ENCODE measurements at places on chromosomes 11 and 22.

DNA sequence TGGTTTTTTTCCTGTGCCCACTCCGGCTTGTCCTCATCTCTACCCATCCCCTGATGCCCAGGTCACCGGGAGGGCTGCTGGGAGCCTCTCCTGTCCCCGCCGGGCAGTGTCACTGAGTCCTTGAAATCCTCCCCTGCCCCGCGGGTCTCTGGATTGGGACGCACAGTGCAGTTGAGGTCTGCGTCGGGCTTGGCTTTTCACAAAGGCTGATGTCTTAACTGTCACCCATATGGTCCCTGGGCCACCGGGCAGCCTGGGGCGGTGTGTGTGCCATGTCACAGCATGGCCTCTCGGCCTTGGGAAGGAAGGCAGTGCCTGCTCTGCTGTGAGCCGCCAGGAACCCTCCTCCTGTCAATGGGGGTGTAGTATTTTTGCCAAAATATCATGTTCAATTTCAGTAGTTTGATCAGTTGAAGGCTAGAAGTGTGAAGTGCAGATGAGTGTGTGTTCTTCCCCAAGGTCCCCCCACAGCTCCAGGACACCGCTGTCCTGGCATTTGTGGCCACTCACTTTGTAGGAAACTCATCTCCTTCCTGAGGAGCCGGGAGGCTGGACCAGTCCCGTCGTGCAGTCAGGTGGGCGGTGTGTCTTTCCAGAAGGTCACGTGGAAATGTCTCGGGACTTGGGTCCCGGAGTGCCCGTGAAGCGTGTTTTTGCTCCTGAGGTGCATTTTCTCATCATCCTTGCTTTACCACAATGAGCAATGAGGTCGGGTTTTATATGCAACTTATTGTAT, 37.6 kb downstream of the CTTN start:
- DNase-seq, result no peak

DNA sequence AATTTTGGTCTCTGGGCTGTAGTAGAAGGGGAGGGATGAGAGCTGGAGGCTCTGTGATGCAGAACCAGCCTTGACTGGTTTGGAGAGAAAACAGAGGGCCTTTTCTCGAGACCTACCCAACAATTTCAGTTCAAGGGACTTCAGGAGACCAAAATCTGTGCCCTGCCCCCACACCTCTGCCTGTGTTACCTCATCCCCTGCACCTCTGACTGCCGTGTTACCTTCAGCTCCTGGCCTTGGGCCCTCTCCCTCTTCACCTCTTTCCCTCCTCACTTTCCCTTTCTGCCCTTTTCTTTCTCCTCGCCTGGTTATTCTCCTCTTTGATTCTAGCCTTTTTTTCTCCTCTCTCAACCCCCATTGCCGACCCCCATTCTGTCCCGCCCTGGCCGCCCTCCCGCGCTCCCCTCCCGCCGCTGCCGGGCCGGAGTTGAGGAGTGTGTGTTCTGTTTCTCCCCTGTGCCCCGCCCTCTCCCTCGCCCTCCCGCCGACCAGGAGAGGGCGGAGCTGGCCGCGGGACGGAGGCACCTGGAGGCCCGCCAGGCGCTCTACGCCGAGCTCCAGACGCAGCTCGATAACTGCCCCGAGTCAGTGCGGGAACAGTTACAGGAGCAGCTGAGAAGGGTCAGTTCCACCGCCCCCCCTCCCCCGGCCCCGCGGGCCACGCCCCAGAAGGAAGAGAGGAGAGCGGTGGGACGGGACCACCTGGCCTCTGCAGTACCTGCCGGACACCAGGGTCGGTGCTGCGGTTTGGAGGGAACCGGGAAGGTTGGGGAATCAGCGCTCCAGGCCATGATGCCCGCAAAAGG, 27.2 kb downstream of the PHLDB1 start:
- DNase-seq, result no peak

- no peak for DNase-seq
Measured at GRCh38 chr22:23107487-23108248, 34.1 kb downstream of the RSPH14 start.

GRCh38 chr11:47152953-47153950, 23.4 kb downstream of the ARFGAP2 start:
- peak; percentile 54 for DNase-seq

- DNase-seq, result peak; percentile 3
Measured at GRCh38 chr11:104163100-104164027, 583 bp downstream of the PDGFD start.

DNA sequence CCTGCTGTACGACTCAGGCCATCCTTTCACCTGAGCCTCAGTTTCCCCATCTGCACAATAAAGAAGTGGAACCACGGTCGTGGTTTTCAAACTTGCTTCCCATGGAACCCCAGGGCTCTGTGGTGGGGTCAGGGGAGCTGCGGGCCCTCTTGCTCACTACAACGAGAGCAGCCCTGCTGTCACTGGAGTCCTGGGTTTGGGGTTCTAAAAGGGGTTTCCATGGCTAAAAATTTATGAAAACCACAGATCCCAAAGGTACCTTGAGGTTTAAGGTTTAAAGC, 45.4 kb upstream of the CARS1 start:
- no peak for DNase-seq

DNA sequence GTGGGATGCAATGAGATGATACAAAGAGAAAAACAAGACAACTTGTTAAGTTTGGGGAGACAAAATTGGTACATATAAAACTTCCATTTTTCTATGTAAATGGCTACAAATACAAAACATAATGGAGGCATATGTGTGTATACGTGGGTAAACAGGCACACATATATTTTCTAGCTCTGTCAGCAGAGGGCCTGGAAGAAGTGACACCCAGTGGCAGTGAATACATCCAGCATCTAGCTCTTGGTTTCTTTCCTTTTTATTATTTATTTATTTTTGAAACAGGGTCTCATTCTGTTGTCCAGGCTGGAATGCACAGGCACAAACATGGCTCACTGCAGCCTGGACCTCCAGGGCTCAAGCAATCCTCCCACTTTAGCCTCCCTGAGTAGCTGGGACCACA, 5.0 kb upstream of the RASL10A start:
- DNase-seq, result no peak

DNA sequence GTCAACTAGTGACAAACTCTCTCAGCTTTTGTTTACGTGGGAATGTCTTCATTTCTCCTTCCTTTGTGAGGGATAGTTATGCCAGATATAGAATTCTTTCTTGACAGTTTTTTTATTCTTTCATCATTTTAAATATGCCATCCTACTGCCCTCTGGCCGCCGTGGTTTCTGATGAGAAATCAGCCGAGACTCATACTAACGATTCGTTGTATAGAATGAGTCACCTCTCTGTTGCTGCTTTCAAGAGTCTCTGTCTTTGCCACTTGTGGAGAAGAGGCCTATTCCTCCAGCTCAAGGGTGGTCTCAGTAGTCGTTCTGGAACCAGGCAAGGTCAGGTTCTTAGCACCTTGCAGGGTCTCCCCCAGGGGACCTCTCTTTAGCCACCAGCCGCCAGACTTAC, 8.0 kb downstream of the MYO7A start:
- no peak for DNase-seq

DNA sequence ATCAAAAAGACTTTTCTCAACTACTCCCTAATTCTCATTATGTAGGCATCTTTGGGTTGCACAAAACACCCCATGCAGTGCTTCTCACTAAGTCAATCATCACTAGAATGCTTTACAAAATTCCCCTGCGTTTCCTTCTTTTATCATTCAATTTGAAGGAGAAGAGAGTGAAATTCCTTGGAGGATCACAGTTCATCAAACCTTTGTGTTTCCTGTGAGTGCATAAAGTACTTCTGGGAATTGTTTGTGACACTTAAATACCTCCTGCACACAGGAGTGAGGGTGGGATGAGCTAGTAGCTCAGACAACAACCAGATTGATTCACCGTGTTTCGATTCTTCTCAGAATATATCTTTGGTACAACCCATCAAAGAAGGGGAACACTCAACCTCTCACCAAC, 3.7 kb upstream of the OR5AR1 start:
- no peak for DNase-seq

DNA sequence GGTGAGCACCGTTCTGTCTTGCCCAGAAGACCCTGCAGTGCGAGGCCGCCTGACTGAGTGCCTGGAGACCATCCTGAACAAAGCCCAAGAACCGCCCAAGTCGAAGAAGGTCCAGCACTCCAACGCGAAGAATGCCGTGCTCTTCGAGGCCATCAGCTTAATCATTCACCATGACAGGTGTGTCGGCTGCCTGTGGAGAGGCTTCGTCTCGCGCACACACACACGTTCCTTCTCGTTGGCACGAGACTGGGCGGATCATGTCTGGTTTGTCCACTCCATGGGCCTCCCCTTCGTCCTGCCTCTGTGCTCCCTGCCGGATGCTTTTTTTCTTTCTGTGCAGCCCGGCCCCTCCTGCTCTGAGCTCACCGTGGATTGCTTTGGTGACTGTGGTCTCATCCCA, 51.1 kb downstream of the MUC6 start:
- DNase-seq, result no peak

DNA sequence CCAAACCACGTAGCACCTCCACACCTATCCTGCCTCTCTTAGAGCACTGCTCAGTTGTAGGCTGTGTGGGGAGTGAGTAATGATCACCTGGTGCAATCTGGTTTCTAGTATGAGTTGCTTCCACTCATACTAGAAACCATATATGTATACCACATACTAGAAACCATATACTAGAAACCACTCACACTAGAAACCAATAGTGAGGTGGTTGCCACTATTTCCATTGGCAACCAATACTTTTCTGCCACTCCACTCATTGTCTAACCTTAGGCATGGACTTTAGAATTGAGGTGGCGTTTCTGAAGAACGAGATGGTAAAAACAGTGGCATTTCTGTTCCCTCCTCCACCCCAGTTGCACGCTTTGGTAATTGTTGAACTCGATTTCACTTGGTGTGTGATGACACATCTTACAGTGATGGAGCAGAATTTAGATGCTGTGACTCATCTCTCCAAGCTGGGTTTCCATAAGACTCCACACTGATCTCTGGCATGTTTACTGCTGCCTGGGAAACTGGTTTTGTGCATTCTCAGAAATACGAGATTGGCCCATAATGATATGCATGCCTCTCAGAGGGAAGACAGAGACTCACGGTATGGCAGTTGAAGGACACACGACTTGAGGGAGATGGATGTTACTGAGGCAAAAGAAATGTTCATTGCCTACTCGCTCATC, 82.9 kb downstream of the KIRREL3 start:
- DNase-seq, result no peak

DNA sequence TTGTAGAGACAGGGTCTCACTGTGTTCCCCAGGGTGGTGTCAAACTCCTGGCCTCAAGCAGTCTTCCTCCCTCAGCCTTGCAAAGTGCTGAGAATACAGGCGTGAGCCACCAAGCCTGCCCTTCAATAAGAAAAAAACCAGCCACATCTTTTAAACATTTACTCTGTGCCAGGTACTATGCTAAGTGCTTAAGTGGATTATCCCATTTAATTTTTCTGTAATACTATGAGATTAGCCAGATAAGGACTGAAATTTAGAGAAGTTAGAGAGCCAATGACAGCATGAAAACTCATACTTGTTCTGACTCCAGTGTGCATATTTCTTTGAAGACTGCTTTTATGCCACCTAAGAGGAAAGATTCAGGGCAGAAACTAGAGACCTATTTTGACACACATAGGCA, 35.7 kb downstream of the PPME1 start:
- no peak for DNase-seq

- no peak for DNase-seq
Measured at GRCh38 chr11:43924112-43924855, 18.2 kb upstream of the C11orf96 start.

DNA sequence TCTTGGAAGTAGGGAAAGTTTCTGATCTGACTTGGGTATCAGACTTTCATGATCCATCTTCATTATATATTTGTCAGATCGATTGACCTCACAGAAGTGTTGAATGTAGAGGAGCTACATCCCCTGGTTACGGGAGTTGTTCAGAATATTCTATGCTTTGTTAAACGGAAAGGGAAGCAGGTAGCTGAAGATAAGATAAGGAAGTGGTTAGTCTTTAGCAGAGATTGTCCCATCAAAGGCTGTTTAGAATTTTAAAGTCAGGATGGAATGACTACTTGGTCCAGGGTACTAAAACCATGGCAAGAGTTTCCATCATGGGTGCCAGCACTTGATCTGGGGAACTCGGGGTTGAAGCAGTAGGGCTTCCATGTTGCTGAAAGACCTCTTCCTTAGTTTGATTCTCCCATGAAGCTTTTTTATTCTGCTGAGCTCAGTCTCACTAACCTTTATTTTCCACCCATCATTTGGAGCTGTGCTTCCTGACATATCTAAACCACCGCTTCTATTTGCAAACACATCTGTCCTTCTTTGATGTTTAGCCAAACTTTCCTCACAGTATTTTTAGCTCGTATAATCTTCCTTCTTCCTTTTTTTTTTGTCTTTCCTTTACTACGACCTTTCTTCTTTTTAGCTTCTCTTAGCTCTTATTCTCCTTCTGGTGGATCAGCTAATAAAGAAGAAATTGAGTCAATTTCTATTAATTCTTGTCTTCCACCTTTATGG, 4.0 kb upstream of the C22orf31 start:
- no peak for DNase-seq

- DNase-seq, result no peak
Measured at GRCh38 chr11:102187416-102188151, 77.3 kb downstream of the YAP1 start.

DNA sequence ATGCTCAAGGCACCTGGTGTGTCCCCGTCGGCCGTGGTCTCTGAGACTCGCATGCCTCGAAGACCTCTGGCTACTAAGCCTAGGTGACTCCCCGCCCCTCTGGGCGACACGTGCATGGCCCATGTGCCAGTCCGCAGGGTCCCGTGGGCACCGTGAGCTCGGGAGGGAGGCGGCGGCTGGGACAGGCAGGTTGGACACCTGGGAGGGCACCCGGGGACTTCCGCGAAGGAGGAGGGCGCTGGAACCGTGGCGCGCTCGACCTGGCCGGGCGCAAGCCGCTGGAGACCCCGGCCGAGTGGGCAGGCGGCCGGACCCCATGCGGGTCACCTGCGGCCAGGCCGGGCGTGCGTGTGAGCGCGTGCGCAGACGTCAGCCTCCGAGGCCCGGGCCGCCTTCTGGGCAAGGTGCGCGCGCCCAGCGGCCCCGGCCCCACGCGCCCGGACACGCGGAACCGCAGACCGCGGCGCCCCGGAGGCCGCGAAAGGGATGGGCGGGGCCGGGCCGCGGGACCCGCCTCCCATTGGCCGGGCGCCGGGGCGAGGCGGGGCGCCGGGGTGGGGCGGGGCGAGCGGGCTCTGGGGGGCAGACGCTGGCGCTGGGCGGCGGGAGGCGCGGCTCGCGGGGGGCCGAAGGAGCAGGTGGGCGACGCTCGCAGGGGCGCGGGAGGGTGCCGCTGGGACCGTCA, 579 bp upstream of the RASD2 start:
- DNase-seq, result peak; percentile 79

DNA sequence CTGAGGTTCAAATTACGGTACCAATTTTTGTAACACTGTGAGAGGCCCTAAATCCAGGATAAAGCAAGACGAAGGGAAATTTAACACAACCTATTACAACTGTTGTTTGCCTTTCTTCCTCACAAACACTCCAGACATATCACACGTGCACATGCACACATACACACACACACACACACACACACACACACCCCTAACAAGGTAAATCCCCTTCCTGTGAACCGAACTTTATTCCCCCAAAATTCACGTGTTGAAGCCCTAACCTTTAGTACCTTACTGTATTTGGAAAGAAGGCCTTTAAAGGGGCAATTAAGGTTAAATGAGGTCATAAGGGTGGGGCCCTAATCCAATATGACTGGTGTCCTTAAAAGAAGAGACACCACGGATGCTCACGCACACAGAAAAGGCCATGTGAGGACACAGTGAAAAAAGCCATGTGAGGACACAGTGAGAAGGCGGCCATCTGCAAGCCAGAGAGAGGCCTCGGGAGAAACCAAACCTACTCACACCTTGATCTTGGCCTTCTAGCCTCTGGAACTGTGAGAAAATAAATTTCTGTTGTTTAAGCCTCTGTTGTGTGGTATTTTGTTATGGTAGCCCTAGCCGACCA, 1.8 kb downstream of the SERGEF start:
- peak; percentile 29 for DNase-seq

GRCh38 chr11:121035169-121035755, 11.4 kb downstream of the TBCEL start:
- no peak for DNase-seq

Data from CD4-positive, alpha-beta T cell treated with Interferon alpha-2 for 1 hour (primary cell).